ENCODE measurements at places on chromosomes 4 and X. TPM values are rescaled to one million over a fixed set of nuclear protein-coding genes. Genes with fewer than 3 reads are reported as not detected.

Gene HELT
- not detected for total RNA-seq

Gene SMIM10
- total RNA-seq, result 8.4 TPM

Gene NALF2
- 2.0 TPM for total RNA-seq

Gene SPANXD
- total RNA-seq, result not detected

Gene MAGEA4
- total RNA-seq, result not detected

Gene RAB40A
- total RNA-seq, result 2.8 TPM

Gene CSAG1
- not detected for total RNA-seq

Gene FAAH2
- total RNA-seq, result 9.1 TPM

Gene MMRN1
- total RNA-seq, result 32.3 TPM

Gene AADAT
- total RNA-seq, result 9.1 TPM

Gene MAGEB16
- total RNA-seq, result not detected

Gene ASB12
- total RNA-seq, result 2.1 TPM

Gene SPARCL1
- 400 TPM for total RNA-seq

Gene BEX3
- 111 TPM for total RNA-seq

Gene APBB2
- 52.6 TPM for total RNA-seq

Gene CXorf51A
- total RNA-seq, result not detected

Gene SLC9A7
- 8.9 TPM for total RNA-seq
